ENCODE measurements at places on chromosomes 12 and 14. TPM values are rescaled to one million over a fixed set of nuclear protein-coding genes. Genes with fewer than 3 reads are reported as not detected.

DNA sequence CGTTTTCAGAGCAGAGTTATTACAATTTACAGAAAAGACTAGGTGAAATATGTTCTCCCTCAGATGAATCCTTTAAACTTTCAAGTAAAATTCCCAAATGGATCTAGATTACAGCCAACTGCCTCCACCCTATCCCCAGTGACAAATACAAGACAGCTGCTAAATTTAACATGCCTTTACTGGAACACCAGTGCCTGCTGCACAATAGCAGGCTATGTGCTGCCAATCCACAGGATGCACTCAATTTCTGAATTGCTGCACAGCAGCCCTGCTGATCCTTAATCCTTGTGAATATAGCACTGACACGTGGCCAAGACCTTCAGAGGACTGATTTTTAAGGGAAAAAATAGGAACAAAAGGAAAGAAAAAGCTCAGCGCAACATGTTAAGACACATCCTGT is 128.9 kb downstream of the CCER1 start:
- DNase-seq = no peak

Gene EID3
- 5.8 TPM for total RNA-seq

Gene SMIM41
- total RNA-seq = not detected

Gene PLA2G1B
- not detected for total RNA-seq

Measured in glomerular endothelial cell (primary cell).